ENCODE measurements at places on chromosomes 13 and 19. TPM values are rescaled to one million over a fixed set of nuclear protein-coding genes. Genes with fewer than 3 reads are reported as not detected.

The TBCB gene
- total RNA-seq = 152 TPM

GRCh38 chr19:53824134-53824611, at the start of gene NLRP12:
NLRP12 (minus strand) TSS chr19:53824314; CDS start chr19:53824174, 140 bp downstream.
- DNase-seq = no peak

The ZFP14 gene
- 9.3 TPM for total RNA-seq

DNA sequence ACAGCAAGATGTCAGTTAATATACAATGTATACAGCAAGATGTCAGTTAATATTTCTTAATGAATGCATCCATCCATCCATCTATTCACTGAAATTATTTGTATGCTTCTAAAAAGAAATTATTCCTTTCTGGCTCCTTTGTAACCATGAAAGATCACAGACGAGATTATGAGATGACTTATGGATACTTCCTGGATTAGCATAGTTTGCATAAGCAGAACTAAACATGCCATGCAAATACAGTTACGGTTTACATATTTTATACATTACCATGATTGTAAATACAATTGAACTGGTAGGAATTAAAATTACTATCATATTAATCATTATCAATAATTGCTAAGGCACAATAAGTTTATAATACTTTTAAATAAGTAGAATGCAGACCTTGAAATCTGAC, 32.7 kb downstream of the NALCN start:
- no peak for DNase-seq

- no peak for DNase-seq
Observed at GRCh38 chr19:18203408-18203862, 407 bp downstream of the RAB3A start.

GRCh38 chr13:77874406-77874805, 44.2 kb downstream of the EDNRB start:
- no peak for DNase-seq

The ZNF296 gene
- total RNA-seq = 4.8 TPM

GRCh38 chr13:62781866-62782265, 1366.2 kb upstream of the PCDH20 start:
- no peak for DNase-seq

The SBSN gene
- total RNA-seq = not detected

DNA sequence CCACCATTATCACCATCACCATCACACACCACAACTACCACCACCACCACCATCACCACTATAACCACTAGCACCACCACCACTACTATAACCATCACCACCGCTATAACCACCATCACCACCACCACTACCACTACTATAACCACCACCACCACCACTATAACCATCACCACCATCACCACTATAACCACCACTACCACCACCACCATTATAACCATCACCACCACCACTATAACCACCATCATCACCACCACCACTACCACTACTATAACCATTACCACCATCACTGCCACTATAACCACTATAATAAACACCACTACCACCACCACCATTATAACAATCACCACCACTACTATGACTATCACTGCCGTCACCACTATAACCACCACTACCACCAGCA, 173.2 kb downstream of the DCLK1 start:
- DNase-seq = no peak

DNA sequence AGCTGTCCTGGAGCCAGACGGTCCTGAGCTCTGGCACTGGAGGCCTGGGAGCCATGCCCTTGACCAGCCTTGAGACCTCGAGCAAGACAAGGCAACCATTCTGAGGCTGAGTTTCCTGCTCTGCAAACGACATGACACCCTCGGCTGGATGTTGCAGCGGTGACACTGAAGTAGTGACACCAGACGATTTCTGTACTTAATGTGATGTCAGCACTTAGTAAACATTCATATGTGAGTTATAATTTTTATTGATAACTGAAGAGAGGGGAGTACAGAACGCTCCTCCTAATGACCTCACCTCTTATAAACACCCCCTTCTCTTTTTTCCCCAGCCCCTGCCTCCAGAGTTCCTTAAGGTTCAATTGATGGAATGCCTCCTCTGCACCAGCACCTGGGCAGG, 5.8 kb downstream of the NDUFA3 start:
- no peak for DNase-seq

- DNase-seq = no peak
Observed at GRCh38 chr13:73167028-73167820, 108.4 kb downstream of the KLF5 start.

DNA sequence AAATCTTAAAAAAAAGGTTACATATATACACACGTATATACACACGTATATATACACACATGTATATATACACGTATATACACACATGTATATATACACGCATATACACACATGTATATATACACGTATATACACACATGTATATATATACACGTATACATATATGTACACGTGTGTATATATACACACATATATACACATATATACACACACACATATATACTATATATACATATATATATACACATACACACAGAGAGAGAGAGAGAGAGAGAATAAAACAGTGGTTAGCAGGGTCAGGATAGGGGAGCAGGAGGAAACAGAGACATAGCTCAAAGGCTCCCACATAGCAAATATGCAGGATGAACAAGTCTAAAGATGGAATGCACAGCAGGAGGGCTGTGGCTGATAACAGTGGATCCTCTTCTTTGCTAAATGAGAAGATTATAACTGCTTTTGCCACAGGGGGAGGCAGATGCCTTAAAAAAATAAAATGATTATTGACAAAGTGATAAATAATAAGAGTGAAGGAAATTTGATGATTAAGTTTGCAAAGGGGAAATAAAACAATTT, 714.5 kb downstream of the UQCRFS1 start:
- no peak for DNase-seq

- no peak for DNase-seq
Observed at GRCh38 chr19:36488846-36489117, 579 bp downstream of the ZNF566 start.

DNA sequence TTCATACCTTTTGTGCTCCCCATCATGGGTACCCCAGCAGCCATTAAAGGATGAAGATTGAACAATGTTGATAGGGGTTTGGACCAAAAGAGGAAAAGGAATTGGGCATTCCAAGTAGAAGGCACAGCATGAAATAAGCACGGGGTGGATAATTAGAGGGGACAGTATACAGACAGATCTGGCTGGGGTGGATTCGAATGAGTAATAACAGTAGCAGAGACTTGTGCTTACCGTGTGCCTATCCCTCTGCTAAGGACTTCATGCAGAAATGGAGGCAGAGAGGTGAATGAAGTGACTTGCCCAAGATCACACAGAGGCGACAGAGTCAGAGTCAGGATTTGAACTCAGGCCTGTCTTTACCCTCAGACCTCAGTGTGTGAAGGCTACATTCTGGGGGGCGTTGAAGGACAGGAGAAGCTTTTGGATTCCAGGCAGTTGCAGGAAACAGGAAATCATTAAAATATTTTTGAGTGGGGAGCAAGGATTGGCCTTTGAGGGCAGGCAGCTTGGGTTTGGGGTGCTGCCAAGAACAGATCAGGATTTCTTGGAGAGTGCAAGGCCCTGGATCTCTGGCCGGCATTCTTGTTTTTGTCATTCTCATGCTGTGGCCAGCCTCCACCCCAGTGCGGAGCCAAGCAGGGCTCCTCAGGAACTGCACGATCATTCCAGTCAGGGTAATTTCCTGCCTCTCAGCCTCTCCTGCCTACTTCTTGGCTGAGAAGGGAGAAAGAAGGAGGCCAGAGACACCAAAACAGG, 18.7 kb downstream of the PAF1 start:
- DNase-seq = no peak

The SPC24 gene
- total RNA-seq = 65.4 TPM

The EXOC3L2 gene
- total RNA-seq = not detected

GRCh38 chr19:11142528-11143171, 12.9 kb downstream of the SPC24 start:
- DNase-seq = no peak

GRCh38 chr13:21124852-21125251, 51.5 kb downstream of the SKA3 start:
- DNase-seq = no peak

DNA sequence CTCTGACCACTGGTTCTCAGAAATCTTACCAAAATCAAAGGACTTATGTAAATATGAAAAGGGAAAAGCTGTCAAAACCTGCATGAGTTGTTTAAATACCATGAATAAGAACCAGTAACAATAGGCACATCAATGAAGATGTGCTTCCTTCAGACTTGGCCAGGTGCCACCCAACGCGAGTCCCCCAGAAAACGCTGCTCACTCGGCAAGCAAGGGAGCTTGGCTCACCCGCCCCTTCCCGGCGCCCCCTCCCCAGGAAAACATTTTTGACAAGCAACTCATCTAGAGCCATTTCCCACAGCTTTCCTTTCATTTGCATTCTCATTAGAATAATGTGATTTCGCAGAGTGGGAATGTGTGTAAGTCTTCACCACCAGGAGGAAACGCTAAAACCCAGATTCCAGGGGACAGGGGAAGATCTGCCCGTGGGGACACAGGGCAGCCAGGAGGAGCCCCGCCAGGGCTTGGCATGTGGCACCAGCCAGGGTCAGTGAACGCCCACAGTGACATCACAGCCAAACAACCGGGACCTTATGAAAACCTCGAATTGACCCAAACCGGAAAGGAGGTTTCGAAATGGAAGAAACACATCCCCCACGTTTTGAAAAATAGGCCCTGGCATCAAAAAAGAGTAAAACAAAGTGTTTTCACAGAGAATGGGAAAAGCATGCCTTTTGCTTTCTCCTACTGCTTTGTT, 366.2 kb upstream of the TSHZ3 start:
- DNase-seq = no peak

DNA sequence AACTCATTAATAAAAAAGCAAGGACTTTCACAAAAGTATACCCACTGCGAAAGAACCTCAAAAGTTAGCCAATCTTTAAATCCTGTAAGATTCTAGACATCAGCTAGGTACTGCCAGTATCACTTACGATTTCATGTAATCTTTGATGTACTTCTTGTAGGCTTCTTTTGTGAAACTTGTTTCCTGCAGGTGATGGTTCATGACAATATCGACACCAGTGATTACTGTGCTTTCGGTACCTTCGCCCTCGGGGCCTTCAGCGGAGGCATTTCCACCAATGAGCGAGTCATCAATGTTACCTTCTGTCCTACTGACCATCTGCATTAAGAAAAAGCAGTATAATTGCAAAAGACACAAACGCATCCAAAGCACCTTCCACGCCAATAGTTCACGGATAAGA, 1.1 kb downstream of the TPT1 start:
- no peak for DNase-seq

- no peak for DNase-seq
Observed at GRCh38 chr13:44281252-44282000, 92.2 kb upstream of the SERP2 start.

The FPR2 gene
- not detected for total RNA-seq

DNA sequence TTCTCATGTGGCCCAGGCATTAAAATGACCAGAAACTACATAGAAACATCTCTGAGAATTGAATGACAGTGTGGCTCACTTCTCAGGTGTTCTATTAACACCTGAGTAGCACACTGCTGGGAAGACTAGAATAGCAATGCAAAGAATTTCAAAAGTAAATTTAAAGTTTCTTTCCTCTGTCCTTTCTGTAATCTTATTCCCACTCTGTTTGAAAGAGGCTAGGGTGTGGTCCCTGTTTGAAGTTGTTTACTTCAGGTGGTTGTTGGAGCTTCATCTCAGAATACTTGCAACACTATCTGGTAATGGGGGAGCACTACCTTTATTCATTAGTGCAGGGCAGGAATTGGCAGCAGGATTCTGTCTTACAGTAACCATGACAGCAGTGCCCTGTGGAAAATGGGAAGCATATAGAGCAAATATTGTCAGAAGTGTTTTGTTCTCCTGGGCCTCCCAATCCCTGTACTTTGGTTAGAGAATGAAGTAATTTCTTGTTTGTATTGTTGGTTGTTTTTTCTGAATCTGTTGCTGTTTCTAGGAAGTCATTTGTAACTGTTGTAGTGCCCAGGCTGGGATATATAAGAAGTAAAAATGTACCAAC, 1210.2 kb upstream of the ATXN8OS start:
- DNase-seq = no peak

The ACER1 gene
- total RNA-seq = 0.55 TPM

- no peak for DNase-seq
Observed at GRCh38 chr13:94390881-94391280, 88.6 kb downstream of the DCT start.

DNA sequence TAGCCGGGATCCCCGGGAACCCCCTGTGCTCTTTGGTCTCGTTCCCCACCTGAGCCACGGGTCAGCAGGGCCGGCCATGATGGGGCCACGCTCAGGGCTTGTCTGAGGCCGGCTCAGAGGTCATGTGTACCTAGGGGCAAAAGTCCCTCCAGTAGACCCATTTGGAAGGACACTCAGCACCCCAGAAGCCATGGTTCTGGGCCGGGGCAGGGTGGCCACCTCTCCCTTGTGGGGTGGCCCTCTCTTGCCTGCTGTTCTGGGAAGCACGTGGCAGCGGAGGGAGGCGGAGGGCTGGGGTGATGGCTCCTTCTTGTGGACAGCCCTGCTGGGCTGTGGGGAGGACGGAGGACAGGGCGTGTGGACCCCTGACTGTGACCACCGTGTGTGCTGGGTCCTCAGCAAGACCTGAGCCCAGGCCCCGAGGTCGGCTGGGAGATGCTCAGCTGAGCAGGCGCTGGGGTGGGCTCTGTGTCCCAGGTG, 6.4 kb upstream of the PEAK3 start:
- DNase-seq = no peak

DNA sequence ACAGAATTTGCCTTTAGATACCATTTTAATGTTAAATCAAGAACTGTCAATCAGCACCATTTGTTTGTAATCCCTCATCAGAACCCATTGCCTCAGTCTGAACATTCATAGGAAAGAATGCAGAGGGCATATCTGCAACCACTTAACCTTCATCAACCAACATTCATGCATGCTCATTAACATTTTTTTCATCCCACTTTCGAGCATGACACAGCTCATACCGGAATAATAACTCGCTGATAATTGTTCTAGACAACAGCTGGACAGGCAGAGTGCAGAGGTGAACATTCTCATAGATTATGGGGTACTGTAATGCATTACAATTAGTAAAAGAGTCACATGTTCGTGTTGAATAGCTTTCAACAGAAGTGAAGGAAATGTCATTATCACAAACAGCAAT, 216.8 kb downstream of the DIAPH3 start:
- DNase-seq = no peak

The TSEN34 gene
- 17.4 TPM for total RNA-seq

DNA sequence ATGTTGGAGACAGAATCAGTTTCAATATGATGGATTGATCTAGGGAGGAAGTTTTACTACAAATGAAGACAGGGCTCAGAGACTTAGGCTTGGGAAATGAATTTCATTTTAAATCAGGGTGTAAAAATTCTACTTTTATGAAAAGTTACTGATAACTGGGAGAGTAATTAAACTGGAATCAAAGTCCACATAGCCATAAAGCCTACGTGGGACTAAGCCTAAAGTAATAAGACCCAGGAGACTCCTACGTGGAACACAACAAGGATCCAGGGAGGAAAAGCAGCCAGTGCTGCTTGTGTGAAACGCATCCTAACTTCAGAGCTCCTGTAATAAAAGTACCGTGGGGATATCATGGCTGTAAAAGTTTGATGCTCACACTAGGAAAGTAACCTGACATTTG, 152.0 kb upstream of the MYO16 start:
- DNase-seq = no peak

GRCh38 chr19:29467824-29468401, 57.9 kb upstream of the VSTM2B start:
- no peak for DNase-seq
